ENCODE measurements at places on chromosomes 2 and 18.

- no peak for DNase-seq
These were observed 39.0 kb downstream of the SLC66A2 start for GRCh38 chr18:79912409-79912991.

DNA sequence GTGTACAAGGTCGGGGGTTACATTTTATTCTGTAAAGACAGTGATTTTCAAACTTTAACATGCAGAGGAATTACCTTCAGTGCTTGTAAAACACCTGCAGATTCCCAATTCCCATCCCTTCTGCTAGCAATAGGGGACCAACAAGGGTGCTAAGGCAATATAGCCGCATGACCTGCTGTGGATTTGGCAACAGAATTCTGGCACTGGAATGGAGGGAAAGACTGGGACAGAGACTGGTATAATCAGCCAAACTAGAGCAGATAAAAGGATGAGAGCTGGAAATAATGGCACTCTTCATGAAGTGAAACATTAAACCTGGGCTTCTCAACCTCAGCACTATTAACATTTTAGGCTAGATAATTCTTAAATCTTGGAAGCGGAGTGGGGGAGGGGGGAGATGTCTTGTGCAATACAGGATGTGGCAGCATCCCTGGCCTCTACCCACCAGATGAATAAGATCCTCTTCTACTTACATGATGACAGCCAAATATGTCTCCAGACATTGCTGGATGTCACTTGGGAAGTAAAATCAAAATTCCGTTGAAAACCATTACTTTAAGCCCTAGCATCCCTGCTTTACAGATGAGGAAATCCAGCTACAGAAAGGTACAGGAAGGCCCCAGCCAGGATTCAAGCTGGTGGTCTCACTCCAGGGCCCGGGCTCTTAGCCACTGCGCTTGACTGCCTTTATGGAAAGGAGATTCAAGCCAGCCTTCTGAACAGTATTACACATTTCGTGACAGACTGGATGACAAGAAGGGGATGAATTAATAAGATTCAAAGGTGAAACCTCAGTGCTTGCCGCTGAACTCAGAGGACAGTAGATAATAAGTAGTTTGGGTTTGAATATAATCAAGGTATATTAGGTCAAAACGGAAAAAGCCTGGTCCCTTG is 1.7 kb downstream of the EVA1A start:
- DNase-seq, result no peak

DNA sequence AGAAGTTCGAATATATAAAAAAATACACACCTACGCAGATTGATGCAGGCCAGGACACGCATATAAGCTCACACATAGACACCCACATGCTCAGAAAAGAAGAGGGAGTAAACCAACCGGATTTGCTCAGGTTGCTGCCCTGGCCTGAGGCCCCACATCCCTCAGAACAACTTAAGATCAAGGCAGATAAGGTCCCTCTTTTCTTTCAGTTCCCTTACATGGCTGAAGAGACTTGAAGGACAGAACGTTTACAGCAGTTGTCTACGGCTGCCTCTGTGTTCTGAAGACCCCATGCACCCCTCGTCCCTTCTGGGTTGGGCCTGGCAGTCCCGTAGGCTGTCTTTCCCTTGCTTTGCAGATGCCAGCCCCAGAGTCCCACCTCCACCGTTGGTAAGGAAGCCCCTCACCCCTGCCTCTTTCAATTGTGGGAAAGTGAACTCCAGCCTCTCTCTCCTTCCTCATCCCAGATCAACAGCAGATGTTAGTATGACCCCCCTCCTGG is 4.3 kb upstream of the NAGK start:
- no peak for DNase-seq

DNA sequence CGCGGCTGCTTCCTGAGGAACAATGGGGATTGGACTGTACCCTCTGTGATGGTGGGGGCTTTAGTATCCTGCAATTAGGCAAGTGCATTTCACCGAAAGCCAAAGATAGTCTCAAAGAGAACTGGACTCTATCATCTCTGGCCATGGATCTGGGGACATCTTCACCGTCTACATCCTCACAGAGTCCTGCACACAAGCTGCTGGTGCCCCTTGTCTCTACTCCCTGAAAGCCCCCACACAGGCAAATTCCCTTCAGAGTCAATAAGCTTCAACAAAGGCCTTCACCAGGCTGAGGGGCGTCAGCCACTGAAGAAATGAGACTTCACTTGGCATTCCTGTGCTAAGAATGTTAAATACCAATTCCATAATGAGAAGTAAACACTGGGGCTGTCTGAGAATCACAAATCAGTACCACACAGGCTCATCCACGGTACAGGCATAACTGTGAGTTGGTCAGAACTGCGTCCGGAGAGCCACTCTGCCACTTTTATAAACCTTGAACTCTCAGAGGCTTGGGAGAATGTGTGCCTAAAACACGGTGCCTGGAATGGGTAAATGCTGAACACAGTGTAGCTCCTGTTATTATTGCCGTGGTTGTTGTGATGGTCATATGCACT is 432.7 kb downstream of the ZNF521 start:
- DNase-seq, result no peak

DNA sequence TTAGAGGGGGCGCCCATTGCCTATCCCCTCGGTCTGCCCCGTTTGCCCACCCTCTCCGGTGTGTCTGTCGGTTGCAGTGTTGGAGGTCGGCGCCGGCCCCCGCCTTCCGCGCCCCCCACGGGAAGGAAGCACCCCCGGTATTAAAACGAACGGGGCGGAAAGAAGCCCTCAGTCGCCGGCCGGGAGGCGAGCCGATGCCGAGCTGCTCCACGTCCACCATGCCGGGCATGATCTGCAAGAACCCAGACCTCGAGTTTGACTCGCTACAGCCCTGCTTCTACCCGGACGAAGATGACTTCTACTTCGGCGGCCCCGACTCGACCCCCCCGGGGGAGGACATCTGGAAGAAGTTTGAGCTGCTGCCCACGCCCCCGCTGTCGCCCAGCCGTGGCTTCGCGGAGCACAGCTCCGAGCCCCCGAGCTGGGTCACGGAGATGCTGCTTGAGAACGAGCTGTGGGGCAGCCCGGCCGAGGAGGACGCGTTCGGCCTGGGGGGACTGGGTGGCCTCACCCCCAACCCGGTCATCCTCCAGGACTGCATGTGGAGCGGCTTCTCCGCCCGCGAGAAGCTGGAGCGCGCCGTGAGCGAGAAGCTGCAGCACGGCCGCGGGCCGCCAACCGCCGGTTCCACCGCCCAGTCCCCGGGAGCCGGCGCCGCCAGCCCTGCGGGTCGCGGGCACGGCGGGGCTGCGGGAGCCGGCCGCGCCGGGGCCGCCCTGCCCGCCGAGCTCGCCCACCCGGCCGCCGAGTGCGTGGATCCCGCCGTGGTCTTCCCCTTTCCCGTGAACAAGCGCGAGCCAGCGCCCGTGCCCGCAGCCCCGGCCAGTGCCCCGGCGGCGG is 1.7 kb downstream of the MYCN start:
- DNase-seq, result no peak

DNA sequence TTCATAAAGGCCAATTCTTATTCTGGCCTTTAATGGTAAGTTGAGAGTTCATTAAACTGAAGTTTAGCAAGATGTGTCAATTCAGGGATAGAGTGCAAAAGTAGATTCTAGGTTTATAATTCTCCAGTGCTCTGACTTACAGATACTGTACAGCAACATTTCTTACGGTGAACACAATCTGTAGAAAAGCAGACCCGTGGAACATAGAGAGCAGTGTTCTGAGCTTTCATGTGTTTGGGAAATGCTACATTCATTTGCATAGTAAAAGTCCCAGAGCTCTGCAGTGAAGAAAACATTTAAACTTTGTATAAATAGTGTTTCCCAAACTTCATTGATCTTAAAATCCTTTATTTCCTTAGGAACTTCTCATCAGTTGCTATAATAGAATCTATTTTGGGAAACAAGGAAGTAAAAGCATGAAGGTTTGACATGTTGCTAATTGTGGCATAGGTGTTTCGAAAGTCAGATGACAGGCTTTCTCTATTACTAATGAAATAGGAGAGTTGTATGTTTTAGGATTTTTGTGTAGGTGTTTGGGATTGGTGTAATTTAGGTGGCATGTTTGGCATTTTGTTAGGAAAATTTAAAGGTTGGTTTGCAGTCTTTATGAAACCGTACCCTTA is 138.2 kb downstream of the ASXL3 start:
- no peak for DNase-seq

- DNase-seq, result no peak
These were observed 74.9 kb upstream of the DOCK10 start for GRCh38 chr2:225117051-225117716.

DNA sequence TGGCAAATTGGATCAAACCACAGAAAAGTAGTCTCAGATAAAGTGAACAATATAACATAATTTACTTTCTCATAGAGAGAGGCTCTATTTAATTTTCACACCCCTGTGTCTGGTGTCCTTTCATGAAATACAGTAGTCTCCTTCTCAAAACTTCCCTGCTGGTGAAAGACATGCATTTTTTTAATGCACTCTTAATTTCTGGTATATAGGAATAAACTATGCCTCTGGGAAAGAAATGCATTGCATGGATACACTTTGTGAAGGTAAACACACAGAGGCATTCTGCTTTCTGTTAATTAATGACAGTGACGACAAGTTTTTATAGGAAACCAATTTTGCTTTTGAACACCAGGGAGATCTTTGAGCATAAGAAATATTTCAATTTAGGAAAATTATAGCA is 24.1 kb upstream of the TMEM178A start:
- DNase-seq, result no peak

GRCh38 chr2:229575569-229576315 is 138.6 kb downstream of the DNER start:
- DNase-seq, result no peak

DNA sequence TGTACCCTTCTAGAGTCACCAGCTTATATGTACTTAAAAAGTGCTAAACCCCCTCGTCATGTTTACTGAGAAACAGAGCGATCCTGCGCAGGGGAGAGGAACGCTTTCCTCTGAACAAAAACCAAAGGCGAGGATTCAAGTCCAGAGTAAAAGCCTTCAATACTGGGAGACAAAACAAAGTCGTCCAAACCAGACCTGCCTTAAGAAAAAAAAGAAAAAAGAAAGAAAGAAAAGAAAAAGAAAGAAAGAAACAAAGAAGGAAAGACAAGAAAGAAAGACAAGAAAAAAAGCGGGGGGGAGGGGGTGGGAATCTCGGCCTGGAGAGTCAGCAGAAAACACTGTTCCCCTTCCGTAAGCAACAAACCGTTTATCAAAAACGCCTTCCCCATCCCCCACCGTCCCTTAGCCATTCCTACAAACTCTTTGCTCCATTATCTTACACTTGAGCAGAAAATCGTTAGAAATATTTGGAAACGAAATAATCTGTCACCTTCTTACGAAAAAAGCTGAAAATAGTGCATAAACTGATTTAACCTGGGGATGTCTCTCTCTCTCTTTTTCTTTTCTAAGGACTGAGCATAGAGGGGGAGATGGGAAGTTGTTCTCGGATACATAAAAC is 3.3 kb downstream of the PTGR3 start:
- no peak for DNase-seq

DNA sequence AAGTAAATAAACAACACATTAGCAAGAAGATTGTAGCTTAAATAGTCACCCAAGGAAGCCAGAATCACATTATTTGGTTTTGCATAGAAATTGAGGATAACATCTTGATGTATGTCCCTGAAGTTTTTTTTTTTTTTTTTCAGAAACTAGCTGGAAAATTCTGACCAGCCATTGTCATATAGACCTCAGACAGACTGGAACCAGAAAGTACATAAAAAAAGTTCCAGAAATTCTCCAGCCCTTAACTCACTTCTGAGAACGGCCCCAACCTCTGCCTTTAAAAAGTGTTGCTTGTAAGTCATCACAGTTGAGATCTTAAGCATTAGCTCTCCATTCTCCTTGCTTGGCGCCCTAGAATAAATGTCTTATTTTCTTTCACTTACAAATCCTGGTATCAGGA is 350.5 kb downstream of the CCDC85A start:
- no peak for DNase-seq

GRCh38 chr2:18630941-18631340 is 41.6 kb upstream of the NT5C1B start:
- no peak for DNase-seq

GRCh38 chr2:225008935-225009334 is 33.3 kb downstream of the DOCK10 start:
- DNase-seq, result no peak

All from stimulated activated CD8-positive, alpha-beta memory T cell treated with anti-CD3 and anti-CD28 coated beads, Interleukin-15, amount 100 ng/mL, for 24 hours (primary cell).